Upper lobe of left lung (tissue), 6 donors: ENCODE measurements at places on chromosomes 1 and 21.

DNA sequence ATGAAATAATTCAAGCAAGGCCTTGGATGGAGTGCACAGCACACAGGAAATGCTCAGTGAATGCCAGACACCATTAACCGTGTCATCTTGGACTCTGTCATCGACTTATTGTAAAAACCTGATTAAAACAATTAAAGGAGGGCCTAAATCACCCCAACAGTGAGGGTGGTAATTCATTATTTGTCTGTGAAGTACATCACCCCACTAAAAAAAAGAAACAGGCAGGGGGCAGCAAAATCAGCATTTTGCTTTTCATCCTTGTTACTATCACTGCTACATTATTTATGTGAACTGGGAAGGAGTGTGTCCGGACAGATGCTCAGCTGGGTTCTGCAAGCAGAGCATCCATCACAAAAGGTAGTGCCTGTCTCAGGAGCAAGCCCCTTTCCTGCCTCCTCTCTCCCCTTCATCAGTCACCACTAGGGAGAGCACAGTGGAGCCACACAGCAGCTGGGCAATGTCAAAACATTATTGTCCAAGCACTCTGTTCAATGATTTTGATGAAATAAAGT is 98.5 kb downstream of the RERE start:
- DNase-seq = no peak

- no peak for DNase-seq
Observed at GRCh38 chr21:45963232-45963570, 18.4 kb upstream of the COL6A1 start.

DNA sequence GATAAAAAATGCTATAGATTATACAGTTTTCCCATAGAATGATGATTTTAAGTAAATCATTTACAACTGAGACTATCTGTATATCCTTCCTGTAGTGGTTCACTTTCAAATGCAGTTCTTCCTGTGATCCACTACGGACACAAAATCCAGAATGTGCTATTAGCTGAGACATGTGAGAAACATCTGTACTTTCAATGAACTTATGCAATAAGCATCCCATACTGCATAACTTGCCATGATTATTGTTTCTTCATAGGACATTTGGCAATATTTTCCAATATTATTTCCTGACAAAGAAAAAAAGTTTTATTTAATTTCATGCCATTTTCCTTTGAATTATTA is 83.5 kb upstream of the PRDX6 start:
- no peak for DNase-seq

GRCh38 chr1:240582953-240583352 is 29.0 kb downstream of the GREM2 start:
- no peak for DNase-seq

- DNase-seq = no peak
Observed at GRCh38 chr1:202613571-202613970, 96.7 kb downstream of the SYT2 start.

- no peak for DNase-seq
Observed at GRCh38 chr1:22037520-22037919, 15.0 kb upstream of the CDC42 start.

GRCh38 chr1:207414606-207415108 is 39.5 kb upstream of the CR2 start:
- no peak for DNase-seq

- DNase-seq = no peak
Observed at GRCh38 chr1:51519865-51520699, 1.0 kb upstream of the EPS15 start.

DNA sequence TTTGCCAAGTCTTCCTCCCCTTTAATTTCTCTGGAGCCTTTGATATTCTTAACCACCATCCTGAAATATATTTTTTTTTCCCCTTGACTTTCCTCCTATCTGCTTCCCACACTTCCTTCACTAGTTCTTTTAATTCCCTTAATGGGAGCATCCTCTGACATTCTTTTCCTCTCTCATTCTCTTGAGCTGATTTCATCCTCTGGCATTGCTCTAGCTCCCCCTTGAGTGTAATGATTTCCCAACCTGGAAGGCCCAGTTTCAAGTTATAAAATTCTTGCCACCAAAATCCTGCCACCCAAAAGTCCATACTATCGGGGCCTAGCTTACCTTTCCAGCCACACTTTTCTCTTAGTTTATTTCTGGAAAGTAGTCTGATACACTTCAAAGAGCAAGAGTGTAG is 39.5 kb upstream of the UBE2U start:
- no peak for DNase-seq

DNA sequence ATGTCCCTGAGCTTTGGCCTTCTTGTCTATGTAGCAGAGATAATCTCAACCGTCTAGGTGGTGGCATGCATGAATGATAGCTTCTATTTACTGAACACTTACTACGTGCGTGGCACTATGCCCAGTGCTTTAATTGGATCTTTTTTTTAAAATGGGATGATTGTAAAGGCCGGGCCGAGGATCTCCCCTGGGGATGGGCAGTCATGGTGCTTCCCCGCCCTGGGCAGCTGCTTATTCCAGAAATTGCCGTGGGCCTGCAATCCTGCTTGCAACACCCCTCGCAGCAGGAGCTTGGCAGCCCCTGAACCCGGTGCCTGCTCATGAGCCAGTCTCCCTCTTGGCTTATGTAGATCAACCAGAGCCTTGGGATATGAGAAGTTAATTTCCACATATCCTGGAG is 360.7 kb downstream of the CAMTA1 start:
- no peak for DNase-seq

DNA sequence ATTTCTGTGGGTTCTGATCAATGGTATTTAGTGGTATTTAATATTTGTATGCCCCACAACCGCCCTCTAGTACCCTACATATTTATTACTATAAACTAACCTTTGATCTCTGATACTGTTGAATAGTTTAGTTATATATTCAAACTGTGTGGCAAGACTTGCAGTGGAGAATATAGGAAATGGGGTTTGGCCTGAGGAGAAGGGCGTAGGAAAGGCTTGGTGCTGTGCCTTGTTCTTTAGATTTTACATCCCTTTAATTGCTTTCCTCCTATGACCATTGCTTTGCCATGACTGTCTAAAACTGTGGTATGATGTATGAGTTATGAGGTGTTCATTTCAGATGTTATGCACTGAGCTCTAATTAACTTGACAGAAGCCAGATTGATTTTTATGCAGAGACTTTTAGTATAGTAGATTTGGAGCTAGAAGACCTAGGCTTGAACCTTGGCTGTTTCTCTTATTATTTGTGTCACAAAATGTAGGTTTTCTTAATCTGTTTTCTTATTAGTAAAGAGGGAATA is 18.6 kb downstream of the DISP1 start:
- no peak for DNase-seq

DNA sequence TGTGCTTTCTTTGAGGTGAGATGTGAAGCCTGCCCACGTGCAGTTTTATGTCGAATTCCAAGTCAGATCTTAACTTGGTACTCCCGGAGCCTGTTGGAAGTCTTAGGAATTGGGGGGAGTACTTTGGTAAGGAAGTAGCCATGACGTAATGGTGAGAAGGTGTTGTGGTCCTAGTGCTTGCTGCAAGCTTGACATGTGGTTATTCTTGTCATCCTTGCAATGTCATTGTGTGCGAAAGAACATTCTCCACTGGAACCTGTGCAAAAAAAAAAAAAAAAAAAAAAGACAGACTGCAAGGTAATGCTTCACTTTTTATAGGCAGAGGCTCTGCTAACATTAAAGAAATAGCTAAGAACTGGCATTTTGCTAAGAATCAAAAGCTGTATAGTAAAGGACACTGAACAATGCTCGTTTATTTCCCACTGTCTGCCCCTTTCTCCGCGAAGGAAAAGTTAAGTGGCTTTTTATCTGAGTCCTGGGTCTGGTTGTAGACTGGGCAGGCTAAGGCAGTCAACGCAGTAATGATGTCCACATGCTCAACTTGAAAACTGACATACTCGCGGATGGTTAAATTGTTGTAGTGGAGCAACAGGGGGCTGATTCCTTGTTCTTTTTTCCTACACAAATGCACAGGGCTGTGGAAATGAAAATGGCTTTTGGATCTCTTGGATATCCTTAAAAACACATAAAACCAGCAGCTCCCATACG is 2.1 kb downstream of the KAZN start:
- DNase-seq = no peak

DNA sequence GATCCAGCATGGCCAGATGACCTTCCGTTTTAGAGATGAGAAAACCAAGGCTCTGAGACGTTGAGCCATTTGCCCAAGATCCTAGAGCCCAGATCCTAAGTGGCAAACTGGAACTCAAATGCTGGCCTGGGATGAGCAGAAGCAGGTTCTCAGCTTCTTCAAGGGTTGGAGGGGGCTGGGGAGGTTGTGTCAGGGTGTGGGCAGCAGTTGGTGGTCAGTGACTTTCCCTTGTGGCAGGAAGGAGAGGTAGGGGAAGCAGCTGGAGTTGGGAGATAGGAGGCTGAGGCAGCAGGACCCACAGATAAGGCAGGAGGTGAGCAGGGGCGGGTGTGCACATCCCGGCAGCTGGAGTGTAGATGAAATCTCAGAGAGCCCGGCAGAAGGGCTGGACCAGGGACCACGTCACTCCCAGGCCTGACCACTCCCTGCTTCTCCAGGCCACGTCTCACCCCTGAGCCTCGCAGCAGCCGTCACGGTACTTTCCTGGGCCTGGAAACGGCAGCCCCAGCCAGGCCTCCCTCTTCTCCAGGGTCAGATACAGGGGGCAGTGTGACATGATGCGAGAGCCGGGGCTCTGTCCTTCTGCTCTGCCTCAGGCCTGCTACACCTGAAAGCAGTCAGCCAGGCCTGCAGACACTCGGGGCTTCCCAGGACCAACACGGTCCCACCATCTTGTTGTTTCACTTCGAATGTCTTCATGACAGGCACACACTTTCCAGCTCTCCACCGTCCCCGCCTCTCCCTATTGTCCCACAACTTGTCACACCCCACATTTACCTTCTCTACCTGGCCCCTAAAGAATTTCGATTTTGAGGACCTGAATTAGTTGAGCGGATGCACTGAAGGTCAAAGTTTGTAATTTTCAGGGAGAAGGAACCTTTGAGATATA is 11.5 kb upstream of the LAPTM5 start:
- no peak for DNase-seq

DNA sequence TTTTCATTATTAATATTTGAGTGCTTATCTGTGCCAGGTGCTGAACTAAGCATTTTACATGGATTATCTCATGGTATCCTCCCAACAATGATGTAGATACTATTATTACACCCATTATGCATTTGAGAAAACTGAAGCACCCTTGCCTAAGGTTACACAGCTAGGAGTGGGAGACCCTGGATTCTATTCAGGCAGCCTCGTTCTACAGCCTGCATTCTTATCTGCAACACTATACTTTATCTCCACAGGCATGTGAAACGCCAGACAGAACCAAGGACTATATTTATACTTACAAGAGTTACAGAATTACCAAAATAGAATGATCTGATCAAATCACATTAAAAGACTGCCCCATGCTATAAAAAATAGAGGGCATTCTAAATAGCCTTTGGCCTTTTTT is 22.4 kb downstream of the LPAR3 start:
- DNase-seq = no peak

DNA sequence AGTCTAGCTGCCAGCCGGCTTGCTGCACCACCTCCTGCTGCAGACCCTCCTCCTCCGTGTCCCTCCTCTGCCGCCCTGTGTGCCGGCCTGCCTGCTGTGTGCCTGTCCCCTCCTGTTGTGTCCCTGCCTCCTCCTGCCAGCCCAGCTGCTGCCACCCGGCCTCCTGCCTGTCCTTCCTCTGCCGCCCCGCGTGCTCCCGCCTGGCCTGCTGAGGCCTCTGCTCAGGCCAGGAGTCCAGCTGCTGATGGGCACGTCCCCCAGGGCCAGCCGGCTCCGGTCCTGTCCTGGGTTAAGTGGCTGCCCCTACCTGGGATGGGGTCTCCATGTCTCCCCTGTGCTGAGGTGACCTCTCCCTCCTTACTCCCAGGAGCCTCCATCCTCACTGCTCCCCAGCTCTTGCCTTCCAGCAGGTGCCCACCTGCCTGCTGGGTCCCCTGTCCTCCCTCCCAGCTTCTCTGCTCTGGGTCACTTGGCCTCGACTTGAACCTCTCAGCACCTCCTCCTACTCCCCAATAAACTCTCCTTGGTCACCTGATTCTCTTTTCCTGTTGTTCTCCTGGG is 870 bp downstream of the KRTAP10-8 start:
- DNase-seq = no peak
